ENCODE measurements at places on chromosomes 16 and 17.
A peak's percentile ranks its signal among the peaks of the same experiment; 100 is the strongest.

DNA sequence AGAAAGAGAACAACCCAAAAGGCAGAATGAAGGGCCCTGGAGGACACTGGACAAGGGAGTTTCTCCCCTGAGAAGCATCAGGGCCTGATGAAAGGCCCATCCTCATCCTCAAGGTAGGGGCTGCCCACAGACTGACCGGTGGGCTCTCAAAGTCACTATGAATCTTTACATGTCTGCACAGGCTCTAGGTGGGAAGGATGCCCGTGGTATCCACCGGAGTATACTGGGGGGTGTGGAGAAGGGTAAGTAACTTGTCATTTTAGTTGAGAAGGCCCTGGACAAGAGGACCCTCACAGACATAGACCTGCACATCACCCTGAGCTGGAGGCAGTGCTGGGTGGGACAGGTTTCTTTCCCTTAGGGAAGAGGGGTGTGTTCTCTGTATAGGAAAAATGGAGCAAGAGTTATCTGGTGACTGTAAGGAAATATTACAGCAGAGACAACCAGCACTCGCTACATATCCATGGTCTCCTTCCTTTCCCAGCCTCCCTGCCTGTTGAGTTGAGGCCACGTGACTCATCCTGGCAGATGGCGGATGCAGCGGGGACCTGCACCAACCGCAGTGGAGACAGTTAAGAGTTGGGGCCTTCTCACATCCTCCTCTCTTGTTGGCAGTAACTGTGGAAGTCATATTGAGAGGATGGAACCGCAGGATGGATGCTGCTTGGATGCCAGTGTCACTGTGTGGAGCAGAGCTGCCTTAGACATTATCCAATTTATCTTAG is 45.6 kb upstream of the KCNJ12 start:
- DNase-seq, result no peak

GRCh38 chr16:47250983-47251382 is 107.2 kb upstream of the NETO2 start:
- DNase-seq, result peak; percentile 23

- DNase-seq, result no peak
Measured at GRCh38 chr17:32854832-32855389, 22.0 kb downstream of the MYO1D start.

DNA sequence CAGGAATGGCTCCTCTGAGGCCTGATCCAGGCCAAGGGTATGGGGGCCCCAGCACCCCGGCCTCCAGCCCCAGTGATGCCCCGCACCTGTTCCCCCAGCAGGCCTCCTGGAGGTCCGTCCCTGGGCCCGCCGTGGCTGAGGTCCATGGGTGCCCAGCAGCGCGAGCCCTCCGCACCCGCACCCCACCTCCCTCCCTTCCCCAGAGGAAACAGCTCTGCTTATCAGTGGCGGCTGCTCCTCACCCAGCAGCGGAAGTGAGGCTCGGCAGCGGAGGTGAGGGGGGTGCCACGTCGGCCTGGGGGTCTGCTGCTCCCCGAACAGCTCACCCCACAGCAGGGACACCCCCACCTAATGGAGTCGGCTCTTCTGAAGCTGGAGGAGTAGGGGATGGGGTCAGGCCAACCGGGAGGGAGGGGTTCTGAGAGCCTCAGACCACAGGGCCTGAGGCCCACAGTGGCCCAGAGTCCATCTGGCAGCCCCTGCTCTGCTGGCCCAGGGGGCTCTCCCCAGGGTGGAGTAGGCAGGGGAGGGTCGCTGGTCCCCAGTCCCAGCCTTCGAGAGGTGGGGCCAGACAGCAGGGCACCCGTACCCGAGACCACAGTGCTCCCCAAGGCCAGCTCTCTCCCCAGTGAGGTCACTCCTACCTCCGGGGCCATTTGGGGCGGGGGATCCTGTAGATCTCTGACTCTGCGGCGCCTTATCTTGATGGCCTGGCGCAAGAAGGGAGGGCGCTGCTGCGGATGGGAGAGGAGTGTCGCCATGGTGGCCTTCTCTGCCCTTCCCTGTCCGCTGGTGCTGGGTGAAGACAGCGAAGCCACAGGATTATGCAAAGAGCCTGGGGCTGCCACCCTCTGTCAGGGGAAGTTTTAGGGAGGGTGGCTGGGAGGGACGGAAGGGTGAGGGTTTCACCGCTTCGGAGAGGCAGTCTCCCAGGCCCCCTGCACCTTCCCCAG is at the start of gene UNC13D:
TSS of gene UNC13D (minus strand) at position 828 of the 953 bp plus-strand sequence. CDS start at position 761, 67 bp downstream.
- no peak for DNase-seq

DNA sequence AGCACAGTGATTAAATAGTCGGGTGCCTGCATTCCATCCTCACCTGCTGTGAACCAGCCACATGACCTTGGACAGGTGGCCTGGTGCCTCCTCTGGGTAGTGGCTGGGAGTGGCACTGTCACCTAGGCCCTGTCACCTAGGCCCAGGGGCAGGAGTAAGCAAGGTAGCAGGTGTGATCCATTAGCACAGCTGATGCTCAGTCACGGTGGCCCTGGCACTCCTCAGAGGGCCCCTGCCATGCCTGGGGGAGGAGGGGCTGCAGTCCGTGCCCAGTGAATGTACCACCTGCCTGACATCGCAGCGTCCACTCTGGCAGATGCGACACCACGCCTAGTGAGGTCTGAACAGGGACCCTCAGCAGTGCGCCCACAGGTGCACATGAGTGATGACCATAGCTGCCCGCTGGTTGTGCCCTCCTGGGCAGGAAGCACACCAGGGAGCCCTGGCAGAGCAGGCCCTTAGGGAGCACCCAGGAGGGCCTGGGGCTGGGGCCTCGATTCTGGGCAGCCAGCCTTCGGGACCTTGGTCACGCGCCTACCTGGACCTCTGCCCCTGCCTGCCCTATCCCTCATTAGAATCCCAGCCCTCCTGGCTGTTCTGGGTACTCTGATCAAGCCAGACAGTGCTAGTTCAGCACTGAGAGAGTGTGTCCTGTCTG is 33.1 kb upstream of the CRISPLD2 start:
- no peak for DNase-seq

GRCh38 chr17:75693500-75694481 is 26.7 kb downstream of the SAP30BP start:
- DNase-seq, result peak; percentile 85

DNA sequence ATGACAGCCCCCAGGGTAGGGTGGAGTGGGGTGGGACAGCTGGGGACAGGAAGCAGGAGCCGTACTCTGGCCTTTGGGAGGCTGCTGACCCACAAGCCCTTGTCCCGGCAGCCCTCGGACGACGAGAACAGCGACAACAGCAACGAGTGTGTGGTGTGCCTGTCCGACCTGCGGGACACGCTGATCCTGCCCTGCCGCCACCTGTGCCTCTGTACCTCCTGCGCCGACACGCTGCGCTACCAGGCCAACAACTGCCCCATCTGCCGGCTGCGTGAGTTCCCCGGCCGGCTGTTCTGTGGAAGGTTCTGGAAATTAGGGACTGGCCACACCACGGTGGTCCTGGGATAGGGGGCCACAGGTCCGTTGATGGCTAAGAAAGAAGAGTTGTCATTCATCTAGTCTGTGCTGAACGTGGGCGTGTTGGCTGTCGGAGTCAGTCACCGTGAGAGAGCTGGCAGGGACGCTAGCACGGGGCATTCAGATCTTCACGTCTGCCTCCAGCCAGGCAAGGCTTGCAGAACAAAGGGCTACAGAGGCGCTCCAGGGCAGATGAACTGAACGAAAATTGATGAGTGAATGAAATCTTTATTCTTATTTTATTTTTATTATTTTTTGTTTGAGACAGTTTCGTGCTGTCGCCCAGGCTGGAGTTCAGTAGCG is 19.8 kb upstream of the NUDT16L1 start:
- no peak for DNase-seq

DNA sequence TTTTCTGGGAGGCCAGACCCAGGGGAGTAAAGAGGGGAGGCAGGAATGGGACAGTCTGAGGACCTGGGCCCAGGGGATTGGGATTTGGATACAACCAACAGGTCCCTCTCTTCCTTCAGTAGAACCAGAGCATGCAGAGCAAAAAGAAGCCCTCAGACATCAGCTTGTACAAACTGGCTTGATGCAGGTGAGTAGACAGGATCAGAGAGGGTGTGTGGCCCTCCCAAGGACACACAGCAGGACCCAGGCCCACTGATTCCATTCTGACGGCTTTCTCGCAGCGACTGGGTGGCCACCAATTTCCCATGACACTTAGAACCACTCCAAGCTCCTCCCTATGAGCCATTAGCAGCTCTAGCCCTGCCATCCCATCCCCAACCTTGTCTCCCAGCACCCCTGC is 63.6 kb downstream of the ABCC6 start:
- no peak for DNase-seq

GRCh38 chr16:8571061-8571596 is 19.2 kb downstream of the TMEM114 start:
- DNase-seq, result peak; percentile 72

DNA sequence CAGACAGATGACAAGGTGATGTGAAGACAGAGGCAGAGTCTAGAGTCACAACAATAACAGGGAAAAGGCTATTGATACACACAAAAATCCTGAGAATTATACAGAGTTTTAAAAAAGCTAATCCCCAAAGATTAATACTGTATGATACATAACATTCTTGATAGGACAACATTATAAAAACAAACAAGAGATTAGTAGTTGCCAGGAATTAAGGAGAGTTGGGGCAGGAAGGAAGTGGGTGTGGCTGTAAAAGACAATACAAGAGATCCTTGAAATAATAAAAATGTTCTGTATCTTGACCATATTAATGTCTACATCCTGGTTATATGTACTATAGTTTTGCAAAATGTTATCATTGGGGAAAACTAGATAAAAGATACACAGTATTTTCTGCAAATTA is 309.5 kb upstream of the PMFBP1 start:
- no peak for DNase-seq

GRCh38 chr17:7224110-7224509 is 4.4 kb downstream of the ACADVL start:
- no peak for DNase-seq

GRCh38 chr16:48395375-48395774 is 10.2 kb upstream of the SIAH1 start:
- DNase-seq, result no peak

GRCh38 chr16:4792951-4793513 is 2.1 kb upstream of the SMIM22 start:
- DNase-seq, result no peak

GRCh38 chr17:30368912-30369720 is 9.6 kb upstream of the CPD start:
- DNase-seq, result no peak

GRCh38 chr16:56689171-56689570 is 6.9 kb downstream of the MT1X start:
- DNase-seq, result no peak

DNA sequence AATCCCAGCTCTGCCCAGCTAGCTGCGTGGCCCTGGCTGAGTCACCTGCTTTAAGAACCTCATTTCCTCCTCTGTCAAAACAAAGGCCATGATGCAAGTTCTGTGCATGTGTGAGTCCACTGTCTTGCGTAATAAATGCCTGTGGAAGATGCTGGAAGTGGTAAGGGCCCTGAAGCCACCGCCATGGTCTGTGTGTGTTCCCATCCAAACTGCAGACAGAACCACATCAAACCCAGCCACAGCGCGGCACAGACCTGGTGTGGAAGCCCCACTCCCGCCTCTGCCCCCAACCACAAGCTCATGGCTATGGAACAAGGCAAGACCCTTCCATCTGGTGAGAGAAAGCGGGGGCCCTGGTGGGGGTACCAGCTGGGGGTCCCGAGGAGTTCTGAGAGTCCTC is 26.0 kb downstream of the NECAB2 start:
- DNase-seq, result peak; percentile 87

GRCh38 chr17:82083009-82083408 is 15.0 kb downstream of the FASN start:
- DNase-seq, result no peak

- DNase-seq, result no peak
Measured at GRCh38 chr17:70677783-70678647, 508.7 kb downstream of the KCNJ2 start.

DNA sequence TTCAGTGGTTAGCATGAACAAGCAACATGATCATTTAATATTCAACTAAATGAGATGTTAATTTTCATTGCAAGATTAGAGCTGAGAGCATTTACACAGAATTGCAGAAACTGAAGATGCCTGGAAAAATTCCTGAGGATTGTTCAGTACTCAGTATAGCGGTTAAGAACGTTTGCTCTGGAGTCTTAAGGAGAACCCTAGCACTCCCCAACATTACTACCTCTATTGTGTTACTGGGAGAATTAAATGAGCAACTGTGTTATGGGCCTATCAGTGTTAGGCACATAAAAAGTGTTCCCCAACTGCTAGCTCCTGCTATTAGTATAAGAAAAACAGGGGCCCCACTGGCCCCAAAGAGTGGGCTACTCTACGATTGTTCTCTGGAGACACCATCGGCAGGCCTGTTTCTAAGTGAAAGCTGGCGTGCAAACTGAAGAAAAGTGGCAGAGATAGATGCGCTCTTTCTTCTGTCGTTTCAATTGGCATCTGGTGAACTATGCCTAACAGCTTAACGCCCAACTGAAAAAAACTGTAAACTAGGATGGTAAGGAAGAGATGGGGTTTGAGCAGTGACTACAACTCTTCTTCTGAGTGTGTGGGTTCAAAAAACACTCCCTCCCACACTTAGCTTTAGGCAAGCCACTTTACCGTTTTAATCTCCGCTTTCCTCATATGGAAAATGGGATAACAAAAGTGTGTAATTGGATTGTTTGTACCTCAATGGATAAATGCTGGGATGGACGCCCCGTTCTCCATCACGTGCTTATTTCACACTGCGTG is 1.3 kb downstream of the CDR2 start:
- DNase-seq, result no peak

- DNase-seq, result no peak
Measured at GRCh38 chr16:77785373-77785764, 3.0 kb upstream of the VAT1L start.

DNA sequence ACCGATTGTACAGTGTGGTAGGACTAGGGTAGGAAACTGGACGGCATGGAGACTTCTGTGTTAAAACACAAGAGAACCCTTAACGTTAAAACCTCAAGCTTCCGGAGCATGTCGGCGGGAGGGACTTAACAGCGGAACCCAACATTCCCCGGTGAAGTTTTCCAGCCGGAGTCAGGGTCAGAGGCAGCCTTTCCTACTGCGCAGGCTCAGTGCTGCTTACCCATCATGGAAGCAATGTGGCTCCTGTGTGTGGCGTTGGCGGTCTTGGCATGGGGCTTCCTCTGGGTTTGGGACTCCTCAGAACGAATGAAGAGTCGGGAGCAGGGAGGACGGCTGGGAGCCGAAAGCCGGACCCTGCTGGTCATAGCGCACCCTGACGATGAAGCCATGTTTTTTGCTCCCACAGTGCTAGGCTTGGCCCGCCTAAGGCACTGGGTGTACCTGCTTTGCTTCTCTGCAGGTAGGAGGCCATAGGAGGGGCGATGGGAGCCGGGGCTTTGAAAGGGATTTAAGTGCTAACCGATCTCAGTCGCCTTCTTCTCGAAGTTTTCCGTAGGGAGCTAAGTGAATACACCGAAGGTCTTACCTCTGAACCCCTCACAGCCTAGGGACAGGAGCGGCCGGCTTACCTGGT is at the start of gene PIGL:
TSS of gene PIGL (plus strand) at position 209 of the 634 bp plus-strand sequence. CDS start at position 226, 17 bp downstream.
- peak; percentile 95 for DNase-seq

All from fibroblast of skin of right biceps (primary cell).